Fibroblast of skin of left quadriceps (primary cell): ENCODE measurements at places on chromosomes 2 and 18.

DNA sequence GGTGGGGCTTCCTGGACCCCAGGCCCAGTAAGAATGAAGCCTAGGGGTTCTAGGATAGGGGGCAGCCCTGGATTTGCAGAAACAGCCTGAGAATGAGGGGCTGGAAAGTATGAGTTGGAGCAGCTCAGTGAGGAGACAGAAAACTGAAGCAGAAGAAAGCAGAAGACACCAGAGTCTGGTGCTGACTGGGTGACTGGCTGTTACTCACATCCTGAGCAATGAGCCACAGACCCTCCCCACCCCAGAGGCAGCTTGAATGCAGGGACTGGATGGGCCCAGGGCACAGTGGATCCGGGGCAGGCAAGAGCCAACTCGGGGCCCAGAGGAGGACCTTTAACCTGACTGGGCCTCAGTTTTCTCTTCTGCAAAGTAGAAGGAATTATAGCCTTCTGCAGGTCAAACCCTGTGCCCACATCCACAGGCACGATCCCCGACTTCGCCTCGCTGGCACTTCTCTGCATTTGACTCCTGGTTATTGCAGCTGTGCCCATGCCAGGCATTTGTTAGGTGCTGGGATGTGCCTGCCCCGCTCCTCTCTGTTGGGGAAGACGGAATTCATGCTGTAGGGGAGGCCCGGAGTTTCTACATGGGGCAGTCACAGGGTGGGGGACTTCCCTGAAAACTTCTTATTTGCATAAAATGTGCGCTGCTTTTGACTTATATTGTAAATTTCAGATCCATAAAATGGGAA lies 8.5 kb downstream of the STEAP3 start:
- DNase-seq = no peak

DNA sequence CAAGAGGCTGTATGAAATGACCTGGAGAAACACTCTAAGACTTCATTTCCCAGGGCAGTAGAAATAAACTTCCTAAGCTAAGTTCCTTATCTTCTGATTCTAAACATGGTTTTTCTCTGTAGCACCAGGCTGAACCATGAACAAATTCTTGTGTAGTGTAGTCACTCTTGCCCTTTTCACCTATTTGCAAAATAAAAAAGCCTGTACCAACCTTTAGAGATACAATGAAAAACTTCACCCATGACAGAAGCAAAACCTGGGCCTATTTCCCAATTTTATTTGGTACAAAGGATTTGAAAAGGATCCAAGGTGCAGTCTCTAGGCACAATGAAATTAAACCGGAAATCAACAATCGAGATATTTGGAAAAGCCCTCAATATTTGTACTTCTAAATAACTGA lies 43.6 kb downstream of the POLR1A start:
- DNase-seq = no peak

DNA sequence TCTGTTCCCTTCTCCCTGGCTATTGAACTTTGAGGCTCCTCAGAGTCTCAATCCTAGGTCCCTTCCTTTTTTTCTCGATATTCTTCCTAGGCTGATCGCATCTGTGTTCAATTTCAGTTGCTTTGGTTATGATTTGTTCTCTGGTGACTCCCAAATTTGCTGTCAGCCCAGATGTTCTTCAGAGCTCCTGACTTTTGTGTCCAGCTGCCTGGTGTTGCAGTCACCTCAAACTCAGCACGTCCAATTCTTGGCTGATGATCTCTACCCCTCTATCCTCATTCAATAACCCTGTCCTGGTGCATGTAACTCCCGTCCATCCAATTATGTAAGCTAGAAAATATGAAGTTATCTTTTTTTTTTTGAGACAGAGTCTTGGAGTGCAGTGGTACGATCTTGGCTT lies 31.4 kb downstream of the DIS3L2 start:
- no peak for DNase-seq

- DNase-seq = no peak
Measured at GRCh38 chr2:180516232-180516631, 464.2 kb upstream of the UBE2E3 start.

DNA sequence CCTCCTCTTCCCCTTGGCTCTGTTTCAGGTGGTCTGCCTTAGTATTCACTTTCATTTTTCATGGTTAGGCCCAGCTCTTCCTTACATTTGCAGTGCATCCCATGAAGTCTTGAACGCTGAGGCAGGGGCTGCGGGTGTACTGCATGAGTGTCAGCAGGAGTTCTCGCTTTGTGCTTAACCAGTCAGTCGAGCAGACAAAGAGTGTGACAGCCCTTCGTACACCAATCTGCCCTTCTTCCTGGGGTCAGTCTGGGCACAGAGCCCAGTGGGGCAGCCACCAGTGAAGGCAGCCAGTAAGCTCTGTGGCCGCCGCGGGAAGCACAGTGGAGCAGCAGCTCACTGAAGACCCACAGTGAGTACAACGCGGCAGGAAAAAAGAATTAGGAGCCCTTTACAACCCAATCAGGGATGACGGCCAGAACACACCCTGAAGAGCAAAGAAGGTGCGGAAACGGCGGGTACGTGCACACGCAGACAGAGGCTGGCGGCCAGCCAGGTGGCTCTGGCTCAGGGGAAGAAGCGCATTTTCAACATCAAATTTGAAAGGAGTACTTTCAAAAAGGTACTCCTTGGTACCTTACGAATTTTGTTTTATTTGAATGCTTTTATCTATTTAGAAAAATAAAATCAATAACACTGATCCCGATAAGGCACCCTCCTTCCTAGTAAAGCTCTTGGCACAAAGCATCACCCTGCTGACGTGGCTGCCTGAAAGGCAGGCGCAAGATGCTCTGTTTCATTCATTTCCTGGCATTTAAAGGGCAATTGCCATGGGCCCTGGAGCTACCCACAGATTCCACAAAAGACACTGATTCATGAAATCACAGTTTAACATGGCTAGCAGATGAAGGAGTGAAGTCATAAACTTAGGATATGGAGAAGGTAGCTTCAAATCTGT lies 47.0 kb upstream of the SEMA4C start:
- DNase-seq = no peak

DNA sequence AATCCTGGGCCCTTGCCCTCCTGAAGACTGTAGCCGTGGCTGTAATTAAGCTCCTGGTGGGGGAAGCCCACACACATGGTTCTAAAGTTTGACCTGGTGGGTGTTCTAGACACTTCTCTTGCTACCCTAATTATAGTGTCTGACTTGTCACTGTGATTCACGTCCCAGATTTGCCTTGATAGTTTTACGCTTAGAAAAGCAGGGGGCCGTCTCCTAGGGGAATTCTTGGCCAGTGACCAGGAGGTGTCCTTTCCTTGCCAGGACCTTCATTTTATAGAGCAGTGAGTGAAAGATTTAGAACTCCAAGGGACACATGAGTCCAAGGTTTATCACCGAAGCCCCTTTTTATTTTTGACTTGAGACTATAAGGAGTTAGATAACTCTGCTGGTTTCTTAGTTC lies 9.0 kb downstream of the TMEM214 start:
- no peak for DNase-seq

DNA sequence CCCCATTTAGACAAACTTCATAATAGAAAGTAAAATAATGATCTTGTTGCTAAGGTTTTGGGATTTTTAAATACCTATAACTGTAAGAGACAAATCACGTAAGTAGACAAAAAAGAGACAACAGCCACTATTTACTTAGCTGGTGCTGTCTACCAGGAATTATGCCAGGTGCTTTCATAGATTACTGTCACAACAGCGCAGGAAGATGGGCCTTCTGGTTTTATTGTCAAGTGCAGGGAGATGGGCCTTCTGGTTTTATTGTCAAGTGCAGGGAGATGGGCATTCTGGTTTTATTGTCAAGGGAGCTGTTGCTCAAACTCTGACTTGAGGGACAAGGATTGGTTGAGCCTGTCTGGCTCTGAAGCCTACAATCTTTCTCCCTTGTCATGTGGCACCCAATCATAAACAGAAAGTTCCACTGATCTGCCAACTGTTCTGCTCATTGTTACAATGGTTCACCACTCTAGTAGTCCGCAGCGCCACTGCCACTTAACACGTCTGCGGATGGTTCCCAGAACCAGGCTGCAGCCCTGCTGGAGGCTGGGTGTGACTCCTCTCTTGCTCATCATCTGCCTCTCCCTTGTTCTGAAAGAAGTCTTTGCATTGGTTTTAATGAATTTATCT lies 95.0 kb downstream of the RNF144A start:
- no peak for DNase-seq

GRCh38 chr2:70549064-70549710 lies 4.4 kb downstream of the TGFA start:
- no peak for DNase-seq

- DNase-seq = no peak
Measured at GRCh38 chr2:220053919-220054318, 426.5 kb downstream of the SLC4A3 start.

GRCh38 chr2:15425712-15426111 lies 135.4 kb downstream of the NBAS start:
- DNase-seq = no peak

GRCh38 chr18:37219257-37219656 lies 346.3 kb downstream of the CELF4 start:
- DNase-seq = no peak
